Cardiac septum (tissue), 1 donor: ENCODE measurements at places on chromosomes 12 and 14.
A peak's percentile ranks its signal among the peaks of the same experiment; 100 is the strongest.

DNA sequence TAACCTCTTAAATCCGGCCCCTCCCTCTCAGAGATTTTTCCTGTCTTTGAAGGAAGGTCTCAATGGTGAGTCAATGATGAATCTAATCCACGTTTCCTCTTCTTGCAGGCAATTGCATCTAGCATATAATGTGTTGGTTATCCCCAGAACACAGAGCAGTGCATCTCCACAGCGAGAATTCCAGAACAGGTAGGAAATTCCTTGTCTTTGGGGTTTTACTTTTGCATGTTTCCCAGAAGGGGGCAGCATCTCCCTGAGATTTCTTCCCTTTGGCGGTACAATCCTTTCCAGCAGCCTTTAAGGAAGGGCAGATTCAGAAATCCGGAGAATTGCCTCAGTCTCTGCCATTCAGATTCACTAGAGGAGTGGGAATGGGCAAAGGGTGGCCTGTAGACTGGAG is 128.0 kb downstream of the KCNA5 start:
- DNase-seq, result no peak

GRCh38 chr12:54489857-54490256 is 7.7 kb upstream of the NCKAP1L start:
- DNase-seq, result no peak

DNA sequence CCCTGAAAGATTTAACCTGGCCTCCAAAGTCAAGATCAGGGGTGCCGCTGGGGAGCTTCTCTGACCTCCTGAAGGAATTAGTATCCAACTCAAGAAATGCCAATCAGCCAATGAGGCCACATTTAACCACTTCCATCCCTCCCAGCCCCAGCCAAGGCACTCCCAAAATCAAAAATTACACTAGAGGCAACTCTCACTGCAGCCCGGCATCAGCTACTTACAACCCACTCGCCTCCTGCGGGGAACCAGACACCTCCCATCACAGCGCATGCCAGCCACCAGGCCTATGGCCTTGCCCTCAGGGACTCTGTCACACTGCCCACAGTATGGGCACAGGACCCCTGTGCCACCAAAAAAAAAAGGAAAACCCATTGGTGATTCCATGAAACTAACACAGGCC is 62.3 kb upstream of the DDX11 start:
- DNase-seq, result peak; percentile 29

DNA sequence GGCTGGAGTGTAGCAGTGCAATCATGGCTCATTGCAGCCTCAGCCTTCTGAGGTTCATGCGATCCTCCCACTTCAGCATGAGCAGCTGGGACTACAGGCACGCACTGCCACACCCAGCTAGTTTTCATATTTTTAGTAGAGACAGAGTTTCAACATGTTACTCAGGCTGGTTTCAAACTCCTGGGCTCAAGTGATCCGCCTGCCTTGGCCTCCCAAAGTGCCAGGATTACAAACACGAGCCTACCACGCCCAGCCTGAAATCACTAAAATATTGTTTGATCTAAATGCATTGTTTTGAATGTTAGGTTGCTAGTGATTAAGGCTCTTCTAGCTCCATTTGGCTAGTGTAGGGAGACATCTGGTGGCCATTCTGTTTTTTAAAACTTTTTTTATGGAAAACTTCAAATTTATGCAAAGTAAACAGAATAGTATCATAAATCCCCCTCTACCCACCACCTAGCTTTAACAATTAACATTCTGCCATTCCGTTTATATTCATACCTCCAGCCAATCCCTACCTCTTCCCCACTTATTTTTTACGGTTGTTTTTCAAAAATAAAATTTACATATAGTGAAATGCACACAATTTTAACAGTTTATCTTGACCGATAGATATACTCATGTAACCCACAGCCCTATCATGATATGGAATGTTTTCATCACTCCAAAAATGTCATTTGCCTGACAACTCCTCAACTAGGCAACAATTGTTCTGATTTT is 37.8 kb downstream of the MYO1H start:
- DNase-seq, result no peak

DNA sequence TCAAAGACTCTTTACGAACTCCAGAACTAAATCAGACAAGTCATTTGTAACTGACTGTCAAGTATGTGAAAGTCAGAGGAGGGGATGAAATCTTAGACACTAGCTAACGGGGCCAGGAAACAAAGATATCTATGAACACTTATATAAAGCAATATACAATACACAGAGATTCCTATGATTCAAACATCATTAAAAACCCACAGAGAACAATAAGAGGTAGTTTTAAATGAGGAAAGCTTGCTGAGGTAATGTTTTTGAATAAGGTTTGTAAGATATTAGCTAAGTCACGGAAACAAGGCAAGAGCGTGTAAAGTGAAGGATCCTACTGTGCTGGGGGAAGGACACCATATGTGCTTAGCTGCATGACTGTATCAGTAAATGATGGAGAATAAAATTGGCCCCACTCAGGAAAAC is 36.7 kb downstream of the SAV1 start:
- no peak for DNase-seq
